ENCODE measurements at places on chromosomes 2 and 18.

GRCh38 chr18:32776561-32776960 is 3.7 kb upstream of the KLHL14 start:
- no peak for DNase-seq

DNA sequence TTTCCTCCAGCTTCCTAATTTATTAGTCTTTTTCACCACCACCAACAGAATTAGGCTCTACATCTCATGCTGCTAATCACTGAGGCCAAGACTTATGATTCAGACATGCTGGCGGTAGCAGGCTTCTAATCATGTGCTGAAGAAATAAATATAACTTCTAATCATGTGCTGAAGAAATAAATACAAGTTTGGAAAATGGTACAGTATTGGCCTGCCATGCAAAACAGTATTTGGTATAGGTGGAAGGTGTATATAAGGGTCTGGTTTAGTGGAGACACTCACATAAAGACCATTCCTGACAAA is 240.7 kb downstream of the TGIF1 start:
- no peak for DNase-seq

DNA sequence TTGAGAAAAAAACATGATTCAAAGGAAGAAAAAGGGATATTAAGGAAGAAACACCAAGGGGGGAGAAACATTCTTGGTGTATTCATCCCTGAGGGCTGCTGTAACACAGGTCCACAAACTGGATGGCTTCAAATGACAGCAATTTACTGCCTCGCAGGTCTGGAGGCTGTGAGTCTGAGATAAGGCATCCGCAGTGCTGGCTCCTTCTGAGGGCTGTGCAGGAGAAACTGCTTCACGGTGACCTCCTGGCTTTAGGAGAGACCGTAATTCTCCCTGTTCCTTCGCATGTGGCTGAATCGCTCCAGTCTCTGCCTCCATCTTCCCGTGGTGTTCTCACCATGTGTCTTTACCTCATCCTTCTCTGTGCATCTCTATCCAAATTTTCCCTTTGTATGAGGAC is 490.7 kb downstream of the EIPR1 start:
- DNase-seq, result no peak

DNA sequence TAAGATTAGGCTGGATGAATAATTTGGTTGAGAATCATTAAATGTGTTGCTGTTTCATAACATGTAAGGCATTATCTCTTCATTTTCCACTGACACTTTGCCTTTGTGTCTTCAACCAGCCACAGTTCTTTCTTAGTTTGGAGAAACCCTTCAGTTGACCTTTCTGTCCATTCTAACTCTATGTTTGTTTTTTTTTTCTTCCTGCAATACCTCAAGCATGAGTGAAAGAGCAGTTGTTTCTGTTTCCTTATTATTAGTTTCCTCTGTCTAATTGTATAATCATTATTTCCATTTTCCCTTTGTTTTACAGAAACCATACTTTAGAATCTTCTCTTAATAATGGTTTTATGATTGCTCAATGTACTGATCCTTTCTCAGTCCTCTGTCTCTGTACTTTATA is 25.6 kb downstream of the HADHB start:
- no peak for DNase-seq

- no peak for DNase-seq
These were observed 2.9 kb downstream of the HK2 start for GRCh38 chr2:74836675-74837401.

DNA sequence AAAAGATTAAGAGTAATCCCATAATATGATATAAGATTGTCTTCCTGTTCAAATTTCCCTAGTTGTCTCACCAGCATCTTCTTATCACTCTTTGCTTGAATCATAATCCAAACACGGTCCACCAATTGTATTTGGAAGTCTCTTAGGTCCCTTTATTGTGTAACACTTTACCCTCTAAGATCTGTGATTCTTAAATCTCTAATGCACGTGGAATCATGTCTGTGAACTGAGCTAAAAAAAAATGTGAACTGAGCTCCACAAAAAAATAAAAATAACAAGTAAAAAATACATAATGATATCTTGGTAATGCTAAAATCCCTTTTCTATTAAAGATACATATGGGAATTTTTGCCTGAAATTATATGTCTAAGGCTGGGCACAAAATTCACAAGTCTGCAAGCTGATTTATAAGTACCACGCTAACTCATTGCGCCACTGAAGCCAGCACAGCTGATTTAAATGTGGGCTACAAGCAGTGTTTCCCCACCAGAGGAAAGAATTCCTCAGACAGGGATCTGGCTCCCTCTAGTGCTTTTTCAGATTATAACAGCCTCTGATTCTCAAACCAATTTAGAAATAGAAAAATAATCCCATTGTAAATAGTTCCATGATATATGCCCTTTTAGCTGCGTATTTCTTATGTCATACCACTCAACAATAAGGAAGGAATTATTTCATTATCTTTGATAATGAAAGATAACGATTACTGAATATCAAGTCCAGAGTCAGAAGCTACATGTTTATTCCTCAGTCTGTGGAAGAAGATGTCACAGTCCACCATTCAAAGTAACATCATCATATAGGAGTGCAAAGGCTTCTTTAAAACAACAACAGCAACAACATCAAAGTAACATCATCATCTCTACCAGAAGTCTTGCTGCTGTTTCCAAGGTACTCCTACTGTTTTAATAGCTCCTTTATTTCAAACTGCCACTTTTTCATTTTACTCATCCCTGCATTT is 22.9 kb downstream of the RBM43 start:
- DNase-seq, result peak; percentile 83

DNA sequence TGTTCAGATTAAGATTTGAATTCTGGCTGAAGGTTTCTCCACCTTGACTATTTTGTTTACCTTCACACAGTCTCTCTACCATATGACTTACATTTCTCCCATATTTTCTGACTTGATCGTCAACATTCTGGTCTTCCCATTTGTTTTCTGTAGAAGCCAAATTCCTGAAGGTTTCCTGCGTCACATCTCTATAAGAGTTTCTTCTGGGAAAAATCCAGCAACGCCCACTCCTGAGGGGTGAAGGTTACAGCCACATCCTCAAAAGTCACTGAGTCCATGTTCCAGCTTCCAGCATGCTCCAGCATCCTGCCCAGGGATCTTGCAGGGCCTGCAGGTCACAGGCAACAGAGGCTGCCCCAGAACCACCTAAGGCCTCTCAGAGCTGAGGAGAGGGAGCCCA is 47.5 kb downstream of the NBEAL1 start:
- DNase-seq, result no peak

GRCh38 chr2:239882331-239882732 is 142.8 kb downstream of the NDUFA10 start:
- peak; percentile 38 for DNase-seq

GRCh38 chr18:75072672-75073371 is 136.1 kb downstream of the PTGR3 start:
- no peak for DNase-seq

DNA sequence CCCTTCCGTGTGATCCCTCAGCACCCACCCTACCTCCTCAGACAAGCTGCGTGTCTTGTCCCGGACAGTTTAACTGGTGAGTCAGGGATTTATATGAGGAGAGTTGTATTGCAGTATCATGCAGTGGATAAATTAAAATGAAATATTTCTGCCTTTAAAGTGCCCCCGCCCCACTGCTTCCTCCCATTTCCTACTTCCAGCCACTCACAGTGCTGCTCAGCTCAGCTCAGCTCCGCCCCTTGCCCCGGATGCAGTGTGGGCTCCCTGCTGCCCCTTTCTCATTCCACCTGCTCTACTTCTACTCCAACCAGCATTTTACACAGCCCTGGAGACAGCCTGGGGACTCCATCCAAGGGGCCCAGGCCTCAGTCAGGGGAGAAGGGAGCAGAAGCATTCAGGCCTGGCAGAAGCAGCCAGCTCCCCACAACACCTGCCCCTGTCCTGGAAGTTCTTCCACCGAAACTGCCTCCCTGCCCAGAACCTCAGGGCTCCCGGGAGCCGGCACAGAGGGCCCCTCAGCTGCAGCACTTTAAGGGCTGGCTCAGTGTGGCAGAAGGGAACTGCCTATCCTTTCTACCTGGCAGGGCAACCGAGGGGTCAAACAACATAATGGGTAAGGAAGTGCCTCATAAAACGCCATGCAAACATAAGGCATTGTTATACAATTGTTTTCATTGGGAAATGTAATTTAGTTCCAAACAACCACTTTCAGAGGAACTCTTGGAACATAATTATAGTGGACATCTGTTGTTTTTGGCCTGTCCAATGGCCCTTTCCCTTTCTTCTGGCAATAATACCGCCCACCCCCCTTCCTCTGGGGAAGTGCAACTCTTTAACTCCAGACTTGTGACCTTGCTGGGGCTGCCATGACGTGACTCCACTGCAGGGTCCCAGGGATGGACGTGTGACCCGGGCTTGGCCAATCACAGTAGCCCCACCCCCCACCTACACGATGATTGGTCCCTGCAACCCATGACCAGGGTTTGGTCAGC is 102.3 kb downstream of the LIPG start:
- no peak for DNase-seq
